ENCODE measurements at places on chromosomes 4 and X.
A peak's percentile ranks its signal among the peaks of the same experiment; 100 is the strongest.

DNA sequence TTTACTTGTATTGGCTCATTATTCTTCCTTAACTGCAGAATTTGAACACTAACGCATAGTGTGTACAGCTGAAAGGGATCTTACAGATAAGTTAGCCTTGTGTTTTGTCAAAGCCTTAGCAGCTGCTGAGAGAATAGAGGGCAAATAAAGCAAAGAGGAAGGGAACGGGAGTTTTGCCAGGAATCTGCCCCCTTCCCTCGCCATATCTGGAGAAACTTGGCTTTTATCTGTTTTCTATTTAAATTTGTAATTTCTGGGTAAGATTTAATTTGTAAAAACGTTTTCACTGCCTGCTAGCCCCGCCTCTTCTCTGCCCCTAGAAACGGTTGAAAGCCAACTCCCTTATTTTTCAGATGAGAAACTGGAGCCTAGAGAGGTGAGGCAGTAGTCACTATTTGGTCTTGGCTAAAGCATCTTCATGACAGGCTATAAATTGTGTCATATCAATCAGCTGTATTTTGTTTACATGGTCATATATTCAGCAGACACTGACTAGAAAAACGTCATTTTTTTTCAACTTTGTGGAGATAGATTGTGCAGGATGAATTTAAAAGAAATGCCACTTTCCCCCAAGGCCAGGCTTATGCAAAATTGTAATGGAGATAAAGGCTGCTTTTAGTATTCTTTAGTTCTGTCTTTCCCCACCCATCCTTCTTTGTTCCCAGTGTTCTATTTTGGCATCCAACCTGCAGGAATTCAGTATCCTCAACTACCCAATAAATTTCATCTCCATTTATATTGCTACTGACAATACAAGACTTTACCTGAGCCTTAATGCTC lies 319.4 kb downstream of the SH2D1A start:
- DNase-seq, result no peak

DNA sequence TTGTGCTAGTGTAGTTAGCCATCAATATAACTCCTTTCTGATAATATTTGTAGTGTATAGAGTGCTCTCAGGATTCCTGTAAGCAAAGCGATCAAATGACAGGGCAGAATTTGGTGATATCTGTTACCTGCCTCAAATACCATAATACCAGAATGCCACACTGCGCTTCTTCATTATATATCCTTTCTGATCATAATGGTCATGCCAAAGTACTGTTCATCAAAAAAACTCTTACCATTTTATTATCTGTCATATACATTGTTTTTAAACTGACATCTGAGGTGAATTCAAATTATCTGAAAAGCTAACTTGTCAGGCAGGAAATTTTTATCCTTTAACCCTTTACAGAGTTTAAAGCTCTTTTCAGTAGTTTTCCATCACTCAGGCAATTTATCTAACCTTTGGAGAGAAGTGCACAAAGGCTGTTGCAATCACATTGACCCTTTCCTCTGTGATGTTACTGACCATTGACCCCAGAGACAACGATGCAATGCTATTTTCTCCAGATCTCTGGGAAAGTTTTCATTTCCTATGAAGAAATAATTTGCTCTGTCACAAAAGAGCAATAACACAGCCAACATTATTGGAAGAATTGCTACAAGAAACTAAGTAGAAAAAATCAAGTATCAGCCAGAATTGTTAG lies 37.4 kb downstream of the UGT2B4 start:
- DNase-seq, result no peak

GRCh38 chr4:184475096-184475461 lies 729 bp upstream of the IRF2 start:
- peak; percentile 67 for DNase-seq

DNA sequence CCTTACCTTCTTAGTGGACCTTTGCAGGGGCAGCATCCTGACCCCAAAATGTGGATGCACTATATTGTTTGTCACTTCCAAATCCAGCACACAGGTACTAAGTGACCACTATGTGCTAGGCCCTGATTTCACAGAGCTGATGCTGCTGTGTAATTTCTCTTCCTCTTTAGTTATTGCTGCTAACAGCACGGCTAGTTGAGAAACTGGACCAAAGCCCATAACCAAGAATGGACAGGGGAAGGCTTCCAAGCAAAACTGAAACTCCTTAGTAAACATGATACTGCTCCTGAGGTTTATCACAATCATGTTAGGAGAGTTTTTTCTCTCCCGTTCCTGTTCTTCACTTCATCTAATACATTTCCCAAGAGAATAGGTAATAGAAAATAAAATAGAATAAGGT lies 172.9 kb upstream of the TTC29 start:
- no peak for DNase-seq

DNA sequence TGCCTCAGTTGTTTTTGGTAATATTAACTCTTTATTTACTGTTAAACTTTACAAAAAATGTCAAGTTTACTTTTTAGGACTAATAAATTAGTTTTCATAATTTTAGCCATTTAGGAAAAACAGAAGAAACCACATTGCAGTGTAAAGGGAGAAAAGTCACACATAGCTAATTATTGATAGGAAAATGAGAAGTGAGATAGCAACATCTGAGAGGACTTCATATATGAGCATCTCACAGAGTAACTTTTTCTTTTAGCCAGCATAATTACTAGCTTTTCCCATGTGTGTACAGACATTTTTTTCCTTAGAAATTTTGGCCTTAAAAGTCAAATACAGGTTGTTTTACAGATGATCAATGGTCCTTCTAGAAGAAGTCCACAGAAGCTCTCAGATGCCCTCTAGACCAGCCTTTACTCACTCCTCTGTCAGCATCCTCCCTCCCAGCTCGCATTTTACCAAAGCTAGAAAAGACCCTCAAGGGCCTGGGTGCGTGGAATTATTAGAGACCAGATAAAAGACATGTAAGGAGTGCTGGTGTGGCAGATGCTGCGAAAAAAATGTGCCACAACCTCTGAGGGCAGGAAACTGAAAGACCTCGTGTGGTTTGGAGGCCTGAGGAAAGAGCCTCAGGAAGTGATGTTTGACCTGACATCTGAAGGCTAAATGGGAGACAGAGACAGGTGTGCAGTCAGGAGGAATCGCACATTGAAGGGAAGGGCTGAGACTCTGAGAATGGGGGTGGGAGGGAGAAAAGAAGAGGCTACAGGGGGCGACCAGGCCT lies 156.9 kb downstream of the CBR4 start:
- DNase-seq, result no peak

GRCh38 chrX:133444952-133445831 lies 29.9 kb upstream of the GPC4 start:
- DNase-seq, result no peak

DNA sequence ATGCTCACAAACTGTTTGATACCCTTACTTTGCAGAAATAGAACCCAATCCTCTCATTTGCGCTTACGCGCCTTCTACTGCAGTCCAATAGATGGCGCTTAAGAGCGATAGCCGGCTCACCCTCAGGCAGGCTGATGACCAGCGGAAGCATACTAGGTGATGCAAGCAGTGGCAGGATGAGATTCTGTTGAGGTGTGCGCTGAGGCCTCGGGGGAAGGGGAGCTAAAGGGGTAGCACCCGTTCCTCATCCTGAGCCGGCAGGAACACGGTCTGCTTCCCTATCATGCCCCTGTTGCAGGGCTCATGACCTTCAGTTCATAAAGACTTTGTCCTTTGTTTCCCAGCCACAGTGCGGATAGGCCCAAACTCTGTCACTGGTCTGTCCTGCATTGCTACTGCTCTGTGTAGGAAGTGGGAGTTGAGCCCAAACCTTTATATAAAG lies 628.9 kb downstream of the TLL1 start:
- DNase-seq, result no peak

- no peak for DNase-seq
These were observed 45.5 kb downstream of the SORCS2 start for GRCh38 chr4:7237873-7238272.

GRCh38 chrX:15151267-15152186 lies 118.4 kb downstream of the ASB9 start:
- no peak for DNase-seq

DNA sequence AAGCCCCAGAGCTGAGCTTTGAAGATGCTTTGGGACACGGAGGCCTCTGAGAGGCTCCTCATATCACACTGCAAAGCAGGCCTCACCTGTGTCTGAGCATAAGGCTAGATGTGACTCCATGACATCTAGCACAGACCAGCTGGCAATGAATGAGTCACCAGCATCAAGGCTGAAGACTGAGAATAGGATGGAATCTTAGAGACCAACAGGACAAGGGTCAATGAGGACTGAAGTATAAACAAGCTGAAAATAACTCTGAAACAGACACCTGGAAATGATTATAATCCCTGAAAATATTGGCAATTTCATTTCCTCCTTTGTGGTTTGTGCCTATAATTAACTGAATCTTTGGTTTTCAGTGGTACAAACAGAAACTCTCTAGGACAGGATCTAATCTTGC lies 87.1 kb upstream of the PRPS1 start:
- DNase-seq, result no peak

DNA sequence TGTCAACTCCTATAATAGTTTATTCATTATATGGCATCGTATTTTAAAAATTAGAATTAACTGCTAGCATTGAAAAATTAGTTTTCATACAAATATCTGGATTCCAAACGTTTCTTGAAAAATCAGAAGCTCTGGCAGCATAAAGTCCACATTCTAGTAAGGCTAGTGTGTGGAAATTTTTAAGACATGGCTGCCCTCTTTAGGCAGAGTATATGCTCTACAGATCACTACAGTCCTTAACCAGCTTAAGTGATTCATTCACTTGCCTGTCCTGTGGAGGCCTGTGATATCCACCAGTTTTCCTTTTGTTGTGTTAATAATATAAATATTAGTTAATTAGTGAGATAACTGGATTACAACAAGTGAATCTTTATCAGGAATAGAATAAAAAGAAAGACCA lies 287.2 kb downstream of the OPHN1 start:
- no peak for DNase-seq
